ENCODE measurements at places on chromosomes 4 and X.

DNA sequence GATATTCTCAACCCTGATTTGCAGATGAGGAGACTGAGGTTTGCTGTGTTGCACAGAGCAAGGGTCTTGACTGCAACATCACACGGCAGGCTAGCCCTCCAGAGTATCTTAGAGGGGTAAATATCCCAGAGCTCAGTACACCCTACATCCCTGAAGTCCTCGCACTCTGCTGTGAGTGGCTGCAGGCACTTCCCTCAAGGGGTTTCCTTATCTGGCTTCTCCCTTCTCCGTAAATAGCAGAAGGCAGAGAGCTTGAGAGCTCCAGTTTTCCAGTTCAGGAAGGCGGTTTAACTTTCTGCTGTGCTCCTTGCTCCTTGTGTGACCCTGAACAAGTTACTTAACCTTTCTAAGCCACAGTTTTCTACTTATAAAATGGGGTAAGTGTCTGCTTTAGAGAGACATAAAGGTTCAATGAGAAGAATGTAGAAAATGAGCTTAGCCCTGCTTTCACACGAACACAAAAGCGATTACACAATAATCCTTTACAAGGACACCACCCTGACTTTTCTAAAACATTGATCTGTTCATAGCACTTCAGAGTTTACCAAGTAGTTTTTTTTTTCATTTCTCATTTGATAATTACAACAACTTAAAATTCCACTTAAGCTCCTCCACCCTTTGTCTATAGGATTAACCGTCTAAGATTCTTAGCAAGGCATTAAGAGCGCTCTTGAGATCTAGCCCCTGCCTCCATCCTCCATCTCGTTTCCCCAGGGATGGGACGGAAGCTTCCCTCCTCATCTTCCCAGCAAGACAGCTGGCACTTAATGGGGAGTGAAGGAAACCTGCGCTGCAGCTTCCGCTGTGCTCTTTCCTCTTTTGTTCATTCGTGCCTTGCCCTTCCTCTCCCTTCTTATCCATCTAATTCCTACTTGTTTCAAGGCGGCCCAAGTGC, 68.4 kb downstream of the TAPT1 start:
- no peak for DNase-seq

GRCh38 chr4:13515268-13515667, 29.0 kb downstream of the NKX3-2 start:
- no peak for DNase-seq

- no peak for DNase-seq
Observed at GRCh38 chr4:177380730-177381287, 61.4 kb downstream of the AGA start.

GRCh38 chr4:108520807-108521206, 99.6 kb upstream of the RPL34 start:
- DNase-seq = no peak

GRCh38 chr4:64405761-64406160, 3.5 kb downstream of the TECRL start:
- no peak for DNase-seq

DNA sequence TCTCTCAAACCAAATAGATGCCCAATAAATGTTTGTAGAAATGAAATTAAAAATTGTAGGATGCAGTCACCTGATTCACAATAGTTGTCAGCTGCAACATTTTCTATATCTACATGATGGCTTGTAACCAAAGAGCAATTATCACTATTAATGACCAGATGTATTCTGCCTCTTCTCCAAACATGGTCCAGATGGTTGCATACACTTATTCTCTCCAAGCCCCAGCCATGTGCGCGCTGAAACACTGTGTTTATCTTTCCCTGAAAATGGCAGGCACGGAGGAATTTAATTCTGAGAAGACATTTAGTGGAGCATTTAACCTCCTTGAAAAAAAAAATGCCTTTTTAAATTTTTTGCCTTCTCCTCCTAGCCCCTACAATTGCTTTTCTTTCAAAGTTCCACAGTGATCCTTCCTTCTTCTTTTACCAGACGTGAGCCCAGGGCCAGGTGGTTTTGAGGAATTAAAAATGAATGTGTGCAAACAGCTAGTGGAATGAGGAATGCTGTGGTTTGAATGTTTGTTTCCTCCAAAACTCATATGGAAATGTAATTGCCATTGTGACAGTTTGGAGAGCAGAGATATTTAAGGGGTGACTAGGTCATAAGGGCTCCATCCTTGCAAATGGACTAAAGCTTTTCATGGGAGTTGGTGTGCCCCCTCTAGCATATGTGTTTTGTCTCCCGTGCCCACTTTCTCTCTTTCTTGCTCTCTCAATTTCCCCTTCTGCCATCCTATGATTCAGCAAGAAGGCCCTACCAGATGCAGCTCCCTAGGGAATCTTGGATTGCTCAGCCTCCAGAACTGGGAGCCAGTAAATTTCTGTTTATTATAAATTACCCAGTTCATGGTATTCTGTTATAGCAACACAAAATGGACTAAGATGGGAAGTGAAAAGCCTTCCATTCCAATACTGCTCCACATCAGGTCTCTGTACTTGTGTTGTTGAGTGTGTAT, 136.0 kb downstream of the GABRB1 start:
- DNase-seq = no peak

- DNase-seq = no peak
Observed at GRCh38 chr4:159420162-159421057, 317.5 kb downstream of the RAPGEF2 start.

- no peak for DNase-seq
Observed at GRCh38 chr4:14897217-14897616, 105.1 kb upstream of the CPEB2 start.

- DNase-seq = no peak
Observed at GRCh38 chrX:47637546-47638195, 7.9 kb upstream of the CFP start.

- DNase-seq = no peak
Observed at GRCh38 chr4:80069108-80069836, 3.8 kb downstream of the ANTXR2 start.

GRCh38 chr4:98203332-98204235, 57.6 kb upstream of the RAP1GDS1 start:
- DNase-seq = no peak

- DNase-seq = no peak
Observed at GRCh38 chr4:151744614-151745013, 16.2 kb downstream of the GATB start.

DNA sequence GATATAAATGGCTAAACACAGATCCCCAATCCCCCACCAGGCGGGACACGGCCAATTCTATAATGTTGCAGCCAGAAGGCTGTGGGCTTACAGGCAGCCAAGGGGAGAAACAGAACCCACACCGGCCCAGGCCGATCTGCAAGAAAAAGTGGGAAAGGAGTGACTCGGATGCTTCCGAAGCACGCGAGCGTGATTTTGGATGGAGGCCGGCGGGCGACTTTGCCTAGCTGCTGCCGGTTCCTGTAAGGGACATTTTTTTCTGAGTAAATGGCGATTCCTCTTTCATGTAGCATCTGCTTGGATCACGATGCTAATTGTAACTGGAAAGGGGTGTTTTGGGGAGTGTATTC, 470.2 kb downstream of the PCDH19 start:
- DNase-seq = no peak

- no peak for DNase-seq
Observed at GRCh38 chr4:57102050-57102624, 8.0 kb downstream of the IGFBP7 start.

DNA sequence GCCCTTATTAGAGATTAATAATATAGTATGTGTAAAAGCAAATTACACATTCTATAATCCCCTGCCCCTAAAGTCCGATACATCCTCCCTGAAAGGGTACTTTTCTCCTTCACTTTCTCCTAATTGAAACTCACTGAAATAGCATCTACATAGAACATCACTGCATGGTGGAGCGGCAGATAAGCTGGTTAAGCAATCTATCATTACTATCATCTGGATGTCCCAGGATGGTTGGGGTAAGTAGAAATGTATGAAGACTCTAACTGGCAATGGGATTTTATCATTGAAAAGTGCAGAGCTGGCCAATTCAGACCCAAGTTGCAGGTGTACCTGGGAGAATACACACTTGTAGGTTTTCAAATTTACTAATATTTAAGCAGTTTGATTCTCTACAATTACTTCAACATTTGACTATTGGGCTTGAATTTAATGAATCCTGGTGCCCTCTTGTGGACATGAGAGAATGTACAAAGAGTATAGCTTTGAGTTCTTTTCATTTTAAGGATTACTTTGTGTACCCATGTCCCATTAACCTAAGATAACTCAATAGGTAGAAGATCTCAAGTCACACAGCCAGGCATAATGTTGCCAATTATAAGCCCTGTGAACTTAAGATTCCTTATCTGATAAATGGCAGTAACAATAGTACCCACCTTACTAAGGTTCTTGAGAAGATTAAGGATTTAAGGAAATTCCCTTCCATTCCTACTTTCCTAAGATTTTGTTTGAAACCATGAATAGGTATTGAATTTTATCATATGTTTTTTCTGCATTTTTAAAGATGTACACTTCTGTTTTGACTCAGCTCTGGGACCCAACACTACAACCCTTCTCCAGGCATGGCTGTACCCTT, 69.8 kb downstream of the SHROOM3 start:
- peak; percentile 41 for DNase-seq

- no peak for DNase-seq
Observed at GRCh38 chrX:97787849-97788248, 904.1 kb downstream of the RPA4 start.

GRCh38 chr4:158667651-158668198, 4.0 kb downstream of the C4orf46 start:
- DNase-seq = no peak

DNA sequence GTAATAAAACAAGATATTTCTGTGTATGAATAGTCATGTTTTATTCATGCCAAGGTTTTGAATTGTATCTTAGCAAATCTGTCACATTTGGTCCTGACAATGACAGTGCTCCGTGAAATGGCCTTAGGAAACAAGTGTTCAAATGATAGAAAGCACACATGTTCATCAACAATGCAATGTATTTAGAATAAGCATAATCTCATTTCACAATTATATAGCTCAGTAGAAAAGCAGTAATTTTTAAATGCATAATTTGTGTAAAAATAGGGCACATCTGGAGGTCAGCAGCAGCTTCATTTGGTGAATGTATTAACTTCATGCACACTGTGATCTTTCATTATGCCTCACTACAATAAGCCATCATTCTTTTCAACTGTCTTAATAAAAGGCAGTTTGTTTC, 380.4 kb downstream of the GPM6A start:
- no peak for DNase-seq

DNA sequence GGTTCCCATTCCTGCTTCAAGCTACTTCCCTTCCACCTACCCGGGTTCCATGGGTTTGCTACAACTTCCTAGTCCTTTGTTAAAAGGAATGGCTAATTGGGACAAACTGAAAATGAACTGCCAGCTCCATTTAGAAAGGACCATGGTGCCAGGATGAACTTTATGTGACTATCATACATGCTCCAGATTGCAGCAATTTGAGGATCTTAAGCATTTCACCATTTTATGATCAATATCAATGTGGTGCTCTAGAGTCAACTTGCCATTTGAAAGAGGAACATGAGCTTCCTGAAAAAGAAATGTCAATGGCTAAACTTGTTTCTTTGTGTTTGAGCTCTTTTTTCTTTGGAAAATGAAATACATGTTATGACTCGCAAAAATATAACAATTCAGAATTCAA, 92.7 kb upstream of the IL15 start:
- DNase-seq = no peak

DNA sequence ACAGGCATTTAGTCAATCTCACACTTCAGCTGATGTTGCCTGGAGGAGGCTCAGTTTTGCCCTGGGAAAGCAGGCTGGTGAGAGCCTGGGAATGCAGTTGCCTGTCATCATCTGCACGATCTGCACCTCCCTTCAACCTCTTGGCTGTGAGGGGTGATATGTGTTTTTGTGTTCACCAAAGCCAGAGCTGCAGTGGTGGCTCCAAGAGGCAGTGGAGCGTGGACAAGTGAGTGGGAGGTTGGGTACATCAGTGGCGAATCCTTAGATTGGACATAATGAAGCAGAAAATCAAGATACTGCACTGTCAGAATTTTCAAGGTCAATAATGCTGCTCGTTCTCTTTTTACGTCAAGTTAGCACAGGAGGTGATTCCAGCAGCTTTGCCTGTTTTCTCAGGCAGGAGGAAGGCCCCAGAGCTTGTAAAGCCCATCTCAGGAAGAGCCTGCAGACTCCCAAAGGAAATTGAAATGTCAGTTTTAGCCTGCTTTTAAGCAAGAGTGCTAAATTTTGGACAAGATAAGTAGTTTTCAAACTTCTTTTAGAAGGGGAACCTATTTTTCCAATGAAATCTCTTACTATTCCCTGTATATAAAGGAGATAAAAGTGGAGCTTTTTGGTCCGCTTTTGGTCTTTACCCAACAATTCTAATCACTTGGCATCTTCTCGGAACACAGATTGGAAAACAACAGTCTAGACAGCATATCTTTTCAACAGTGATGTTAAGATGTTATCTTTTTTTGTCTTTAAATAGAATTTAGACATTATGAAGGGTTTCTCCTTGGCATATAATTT, 92.8 kb downstream of the FRAS1 start:
- no peak for DNase-seq

All from NCI-H1930 (cell line).